ENCODE measurements at places on chromosomes 6 and 20.

DNA sequence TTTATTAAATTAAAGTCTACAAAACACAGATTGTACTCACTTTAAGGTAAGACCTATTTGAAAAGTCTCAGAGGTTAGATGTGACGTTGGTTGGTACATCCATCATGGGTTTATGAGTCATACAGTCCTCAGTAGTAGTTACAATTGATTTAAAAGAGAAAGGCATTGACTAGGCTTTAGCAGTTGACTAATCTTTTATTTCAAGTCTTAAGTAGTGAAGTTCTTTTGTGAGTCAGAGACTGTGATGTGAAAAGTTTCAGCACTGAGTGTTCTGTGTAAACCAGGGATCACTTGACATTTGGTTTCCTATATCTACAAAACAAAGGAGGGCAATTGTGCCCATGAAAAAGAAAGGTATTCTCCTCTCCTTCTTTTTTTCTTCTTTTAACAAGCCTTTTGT, 221.3 kb downstream of the GRIK2 start:
- DNase-seq, result no peak

DNA sequence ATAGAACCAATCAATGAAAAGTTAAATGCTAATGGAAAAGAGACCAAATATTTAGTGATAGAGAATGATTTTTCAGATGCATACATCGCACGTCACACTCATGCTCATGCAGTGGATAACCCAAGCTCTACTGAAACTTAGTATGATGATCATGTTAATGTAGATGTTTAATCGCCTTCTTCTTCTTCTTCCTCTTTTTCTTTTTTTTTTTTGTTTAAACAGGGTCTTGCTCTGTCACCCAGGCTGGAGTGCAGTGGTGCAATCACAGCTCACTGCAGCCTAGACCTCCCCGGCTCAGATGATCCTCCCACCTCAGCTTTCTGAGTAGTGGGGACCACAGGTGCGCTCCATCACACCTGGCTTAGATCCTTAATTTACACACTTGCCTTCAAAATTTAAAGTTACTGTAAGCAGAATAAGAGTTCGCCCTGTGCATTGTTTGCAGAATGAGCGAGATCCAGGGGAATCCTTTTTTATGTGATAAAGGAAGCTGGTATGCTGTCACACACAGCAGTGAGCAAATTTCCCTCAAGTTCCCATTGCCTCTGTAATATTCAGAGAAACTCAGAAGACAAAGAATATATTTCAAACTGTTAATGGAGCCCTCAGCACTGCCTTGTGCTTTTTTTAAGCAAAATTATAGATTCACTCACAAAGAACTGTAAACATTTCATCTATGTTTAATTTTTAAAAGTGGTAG, 194.2 kb upstream of the SGK1 start:
- no peak for DNase-seq

GRCh38 chr6:113137426-113137825, 719.7 kb upstream of the MARCKS start:
- no peak for DNase-seq

DNA sequence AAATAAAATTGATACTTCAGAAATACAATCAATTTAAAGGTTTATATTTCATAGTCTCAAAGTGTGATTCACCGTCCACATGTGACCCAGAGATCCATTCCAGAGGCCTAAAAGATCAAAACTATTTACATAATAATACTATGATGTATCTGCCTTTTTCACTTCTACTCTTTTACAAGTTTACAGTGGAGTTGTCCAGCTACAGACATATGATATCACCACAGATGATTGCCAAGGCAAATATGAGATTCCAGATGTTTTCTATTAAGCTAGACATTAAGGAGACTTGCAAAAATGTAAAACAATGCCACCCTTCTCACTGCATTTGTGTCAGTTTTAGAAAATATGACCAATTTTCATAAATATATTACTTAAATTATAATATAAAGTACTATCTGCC, 443.7 kb downstream of the GJA1 start:
- no peak for DNase-seq

DNA sequence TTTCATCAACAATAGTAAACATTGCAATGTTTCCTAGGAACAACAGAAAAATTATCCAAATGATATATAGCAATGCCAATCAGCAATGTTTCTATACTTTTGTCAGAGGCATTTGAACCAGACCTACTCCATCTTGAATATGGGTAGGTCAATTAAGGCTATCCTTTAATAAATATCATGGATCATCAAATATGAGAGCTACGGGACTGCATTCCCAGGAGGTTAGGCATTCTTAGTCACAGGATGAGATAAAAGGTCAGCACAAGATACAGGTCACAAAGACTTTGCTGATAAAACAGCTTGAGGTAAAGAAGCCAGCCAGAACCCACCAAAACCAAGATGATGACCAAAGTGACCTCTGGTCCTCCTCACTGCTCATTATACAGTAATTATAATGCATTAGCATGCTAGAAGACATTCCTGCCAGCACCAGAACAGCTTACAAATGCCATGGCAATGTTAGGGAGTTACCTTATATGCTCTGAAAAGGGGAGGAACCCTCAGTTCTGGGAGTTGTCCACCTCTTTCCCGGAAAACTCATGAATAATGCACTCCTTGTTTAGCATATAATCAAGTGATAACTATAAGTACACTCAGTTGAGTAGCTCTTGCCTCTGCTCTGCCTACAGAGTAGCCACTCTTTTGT, 8.6 kb upstream of the SERPINB6 start:
- no peak for DNase-seq

DNA sequence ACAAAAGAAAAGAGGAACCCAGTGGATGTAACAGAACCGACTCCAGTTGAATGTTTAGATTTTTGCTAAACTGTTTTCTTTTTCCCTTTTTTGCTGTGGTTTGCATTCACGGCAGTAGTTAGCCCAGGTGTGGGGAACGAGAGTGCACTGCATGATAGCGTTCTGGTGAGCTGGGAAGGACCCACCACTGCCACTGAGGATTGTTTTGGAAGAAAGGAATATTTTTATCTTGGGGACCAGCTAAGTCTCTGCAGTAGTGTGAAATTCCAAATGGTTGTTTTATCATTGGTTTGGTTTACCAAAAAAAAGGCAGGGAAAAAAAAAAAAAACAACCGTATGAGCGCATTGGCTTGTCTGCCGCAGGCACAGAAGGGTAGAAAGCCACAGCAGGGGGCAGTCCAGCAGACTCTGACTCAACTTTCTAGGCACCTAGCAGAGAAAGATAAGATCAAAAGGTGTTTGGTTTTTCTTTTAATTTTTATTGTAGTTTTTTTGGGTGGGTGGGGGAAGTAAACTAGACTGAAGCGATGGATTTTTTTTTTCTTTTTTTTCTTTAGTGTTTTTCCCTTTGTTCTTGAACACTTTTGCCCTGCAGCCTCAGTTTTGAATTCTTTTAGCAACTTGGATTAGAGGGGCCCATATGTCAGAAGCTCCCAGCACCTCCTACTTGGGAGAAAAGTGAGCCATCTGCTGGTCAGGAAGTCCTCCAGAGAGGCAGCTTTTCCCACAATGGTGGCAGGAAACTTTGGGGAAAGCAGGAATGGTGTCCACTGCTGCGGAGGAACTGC, 13.5 kb upstream of the RAB5IF start:
- peak; percentile 8 for DNase-seq

- no peak for DNase-seq
Measured at GRCh38 chr6:12051861-12052368, 39.8 kb downstream of the HIVEP1 start.

All from NCI-H748 treated with DMSO at 0.1 percent for 48 hours (cell line).